ENCODE measurements at places on chromosomes 3 and 15.

- no peak for DNase-seq
Measured at GRCh38 chr15:74795966-74796625, 14.2 kb downstream of the CSK start.

GRCh38 chr3:46122091-46122490 is 86.0 kb downstream of the CCR1 start:
- no peak for DNase-seq

GRCh38 chr15:92763459-92763858 is 107.9 kb upstream of the FAM174B start:
- DNase-seq: no peak

DNA sequence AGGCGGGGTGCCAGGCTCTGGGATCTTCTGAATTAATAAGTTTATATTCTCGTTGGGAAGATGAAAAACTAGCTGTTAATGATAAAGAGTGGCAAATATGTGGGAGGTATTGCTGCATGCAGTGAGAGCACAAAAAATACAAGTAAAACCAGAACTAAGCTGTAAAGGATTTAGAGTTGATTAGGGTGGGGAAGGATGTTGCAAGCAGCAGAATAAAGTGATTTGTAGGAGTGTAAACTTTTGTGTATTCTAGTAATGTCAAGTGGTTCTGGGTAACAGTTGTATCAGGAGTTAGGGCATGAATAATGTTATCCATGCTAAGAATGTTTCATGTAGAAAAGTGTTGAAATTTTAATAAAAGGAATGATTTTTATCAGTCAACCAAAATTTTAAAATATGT is 18.1 kb downstream of the CRYBG3 start:
- DNase-seq: no peak

DNA sequence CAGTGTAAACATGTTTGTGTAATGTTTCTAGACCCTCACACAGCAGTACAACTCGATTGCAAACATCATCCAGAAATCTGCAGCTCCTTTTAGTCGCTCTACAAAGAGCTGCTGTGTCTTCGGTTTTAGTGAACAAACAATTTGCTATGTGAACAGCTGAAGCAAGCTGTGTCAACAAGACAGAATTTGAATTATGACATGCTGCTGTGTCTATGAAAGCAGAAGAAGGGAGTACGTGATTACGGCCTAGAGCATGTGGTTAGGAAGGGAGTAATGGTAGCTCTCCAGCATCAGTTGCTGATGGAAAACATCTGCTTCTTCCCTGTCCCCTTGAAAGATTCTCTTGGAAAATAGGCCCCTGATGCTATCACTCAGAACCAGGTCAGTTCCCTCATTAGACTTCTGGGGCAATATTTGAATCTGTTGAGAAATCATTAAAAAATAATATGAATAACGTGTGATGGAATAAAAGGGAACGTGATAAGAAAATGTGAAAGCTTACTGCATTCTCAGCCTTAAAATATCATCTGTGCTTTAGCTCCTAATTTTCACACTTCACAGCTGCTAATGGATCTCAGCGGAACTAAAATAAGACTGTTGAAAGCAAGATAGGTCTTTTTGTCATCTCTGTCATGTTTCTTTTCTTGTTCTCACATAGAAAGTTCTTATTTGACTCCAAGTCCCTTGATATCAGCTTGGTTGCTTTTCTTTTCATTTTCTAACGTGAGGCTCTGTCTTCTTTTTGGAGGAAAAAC is 891.5 kb downstream of the ROBO2 start:
- no peak for DNase-seq

- DNase-seq: no peak
Measured at GRCh38 chr3:174441588-174442301, 417.4 kb upstream of the NAALADL2 start.

Data from GM12878 (cell line).